ENCODE measurements at places on chromosomes 2 and 18.

DNA sequence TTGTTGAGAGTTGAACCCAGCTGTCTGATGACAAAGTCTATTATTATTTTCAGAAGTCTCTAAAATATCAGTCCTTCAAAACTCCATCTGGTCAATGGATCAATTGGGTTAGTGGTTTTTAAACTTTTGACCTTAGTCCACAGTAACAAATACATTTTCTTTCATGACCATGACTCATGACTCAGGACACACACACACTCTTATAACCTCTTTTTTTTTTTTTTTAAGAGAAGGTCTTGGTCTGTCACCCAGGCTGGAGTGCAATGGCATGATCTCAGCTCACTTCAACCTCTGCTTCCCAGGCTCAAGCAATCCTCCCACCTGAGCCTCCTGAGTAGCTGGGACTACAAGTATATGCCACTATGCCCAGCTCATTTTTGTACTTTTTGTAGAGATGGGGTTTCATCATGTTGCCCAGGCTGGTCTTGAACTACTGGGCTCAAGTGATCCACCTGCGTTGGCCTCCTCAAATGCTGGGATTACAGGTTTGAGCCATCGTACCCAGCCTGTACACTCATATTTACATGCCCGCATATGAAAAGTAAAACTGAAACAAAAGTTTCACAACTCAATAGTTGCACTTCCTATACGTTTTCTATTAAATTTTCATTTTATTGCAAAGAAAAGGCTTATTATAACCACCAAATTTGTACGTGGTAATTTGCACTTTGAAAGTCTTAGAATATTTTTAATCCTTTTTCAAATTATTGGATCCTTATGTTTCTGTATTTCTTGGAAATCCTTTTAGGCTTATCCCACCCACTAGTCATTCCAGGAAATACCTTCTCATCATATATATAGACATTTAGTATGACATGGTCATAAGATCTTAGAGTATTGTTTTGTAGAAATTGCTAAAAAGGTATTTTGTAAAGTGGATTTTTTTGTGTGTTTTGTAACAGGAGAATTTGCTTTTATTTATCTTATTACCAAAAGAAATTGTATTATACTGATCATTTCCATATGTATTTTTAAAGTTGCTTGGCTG, 199.0 kb downstream of the LPIN1 start:
- no peak for DNase-seq

DNA sequence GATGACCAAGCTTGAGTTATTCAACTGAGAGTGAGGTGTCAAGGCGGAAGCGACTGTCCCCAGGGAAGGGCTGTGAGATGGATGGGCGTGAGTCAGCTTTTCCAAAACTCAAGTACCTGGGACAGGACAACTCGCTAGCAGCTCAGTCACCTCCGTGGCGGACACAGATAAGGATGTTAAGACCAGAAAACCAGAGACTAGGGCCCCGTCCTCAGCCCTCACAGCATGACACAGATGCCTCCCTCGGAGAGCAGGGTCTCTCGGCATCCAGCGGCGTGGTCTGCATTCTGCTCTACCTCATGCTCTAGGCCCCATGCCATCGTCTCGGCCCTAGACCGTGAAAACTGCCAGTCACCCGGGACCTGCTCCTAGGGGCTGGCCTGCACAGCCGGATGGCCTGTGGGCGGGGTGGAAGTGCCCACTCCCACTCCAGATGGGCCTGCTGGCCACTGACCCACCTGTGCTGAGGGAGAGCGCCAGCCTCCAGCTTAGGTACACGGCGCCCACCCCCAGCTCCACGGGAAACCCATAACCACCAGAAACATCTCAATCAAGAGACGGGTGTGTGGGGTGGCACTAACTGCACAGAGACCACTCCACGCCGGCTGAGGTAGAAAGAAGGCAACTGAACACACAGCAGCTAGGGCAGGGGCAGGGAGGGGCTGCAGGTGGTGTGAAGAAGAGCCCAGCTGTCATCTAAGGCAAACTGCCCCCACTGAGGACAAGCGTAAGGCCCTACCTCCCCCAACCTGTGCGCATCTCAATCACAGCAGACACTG, 39.8 kb downstream of the ANO7 start:
- no peak for DNase-seq

- no peak for DNase-seq
These were observed 180.4 kb downstream of the TWIST2 start for GRCh38 chr2:239028253-239028619.

DNA sequence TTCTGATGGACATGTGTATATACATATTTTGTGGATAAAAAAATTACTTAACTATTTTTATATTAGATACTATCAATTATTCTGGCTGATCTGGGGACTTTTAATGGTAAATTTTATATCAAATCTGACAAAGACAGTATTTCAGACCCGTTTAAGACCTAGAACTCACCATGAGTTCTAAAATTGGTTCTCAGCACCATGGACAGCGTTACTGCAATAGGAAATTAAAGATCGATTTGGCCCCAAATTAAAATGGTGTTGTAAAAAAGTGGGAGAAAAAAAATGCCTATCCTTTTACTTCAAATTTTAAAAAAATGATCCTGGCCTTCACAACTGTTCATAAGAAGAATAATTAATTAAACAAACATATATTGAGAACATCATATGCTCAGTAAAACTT, 919 bp upstream of the SCN2A start:
- DNase-seq, result peak; percentile 42

DNA sequence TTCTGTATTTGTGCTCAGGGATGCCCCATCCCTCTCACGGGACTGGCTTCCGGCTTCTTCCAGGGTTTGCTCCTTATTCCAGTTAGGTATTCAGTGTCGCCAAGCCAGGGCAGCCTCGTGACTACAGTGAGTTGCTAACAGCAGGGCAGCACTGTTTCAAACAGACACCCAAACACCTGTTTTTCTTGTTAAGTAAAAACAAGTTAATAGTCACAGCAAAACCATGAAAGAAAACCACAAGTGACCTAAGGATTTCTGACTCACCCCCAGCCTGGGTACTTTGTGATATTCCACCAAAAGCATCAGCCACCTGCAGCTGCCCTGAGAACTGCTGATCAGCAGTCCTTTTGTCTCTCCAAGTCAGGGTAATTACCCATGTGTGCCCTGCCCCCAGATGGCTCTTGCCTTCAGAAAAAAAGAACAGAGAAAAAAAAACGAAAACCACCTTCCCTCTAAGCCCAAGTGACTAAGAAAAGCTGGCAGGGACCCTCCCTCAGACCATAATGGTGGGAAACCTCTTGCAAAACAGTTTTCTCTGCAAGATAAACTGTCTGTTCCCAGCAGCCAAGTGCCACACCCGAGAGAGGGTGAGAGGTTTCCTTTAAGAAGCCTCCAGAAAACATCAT, 178.2 kb downstream of the ANAPC1 start:
- DNase-seq, result peak; percentile 58

- no peak for DNase-seq
These were observed 42.0 kb upstream of the STK17B start for GRCh38 chr2:196213252-196213980.

- peak; percentile 28 for DNase-seq
These were observed 39.7 kb downstream of the L3MBTL4 start for GRCh38 chr18:6374935-6375529.

GRCh38 chr2:64230540-64230939, 86.3 kb upstream of the PELI1 start:
- no peak for DNase-seq

GRCh38 chr2:152114366-152114765, 15.5 kb upstream of the CACNB4 start:
- no peak for DNase-seq

DNA sequence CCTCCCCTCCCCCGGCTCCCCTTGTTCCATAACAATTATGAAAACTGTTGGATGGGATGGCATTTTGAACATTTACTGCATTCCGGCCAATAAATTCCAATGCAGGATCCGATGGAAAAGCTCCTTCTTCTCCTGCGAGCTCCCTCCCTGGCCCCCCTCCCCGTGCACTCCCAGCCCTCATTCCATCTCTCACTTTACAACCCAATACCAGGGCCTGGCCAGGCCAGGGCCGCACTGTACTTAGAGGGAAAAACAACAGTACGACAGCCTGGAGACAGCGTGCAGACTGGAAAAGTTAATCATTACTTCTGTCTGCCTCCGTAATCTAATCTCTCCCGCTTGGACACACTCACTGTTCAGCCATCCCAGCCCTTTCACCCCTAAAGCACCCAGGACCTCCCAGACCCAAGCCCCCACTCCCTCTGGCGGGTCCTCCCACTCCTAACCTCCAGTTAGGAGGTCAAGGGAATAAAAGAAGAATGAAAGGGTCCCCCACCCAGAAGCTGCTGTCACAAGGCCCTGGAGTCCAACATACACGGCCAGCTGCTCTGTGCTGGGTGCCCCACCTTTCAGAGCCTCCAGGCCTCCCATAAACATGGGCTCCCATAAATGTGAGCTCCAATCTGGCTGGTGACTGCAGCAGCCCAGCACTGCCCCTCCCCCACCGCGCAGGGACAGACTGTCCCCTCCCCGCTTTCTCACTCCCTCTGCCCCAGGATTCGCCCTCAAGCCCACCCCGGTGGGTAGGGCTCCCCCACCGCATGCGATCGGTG, 20.6 kb downstream of the SMAD7 start:
- peak; percentile 90 for DNase-seq

DNA sequence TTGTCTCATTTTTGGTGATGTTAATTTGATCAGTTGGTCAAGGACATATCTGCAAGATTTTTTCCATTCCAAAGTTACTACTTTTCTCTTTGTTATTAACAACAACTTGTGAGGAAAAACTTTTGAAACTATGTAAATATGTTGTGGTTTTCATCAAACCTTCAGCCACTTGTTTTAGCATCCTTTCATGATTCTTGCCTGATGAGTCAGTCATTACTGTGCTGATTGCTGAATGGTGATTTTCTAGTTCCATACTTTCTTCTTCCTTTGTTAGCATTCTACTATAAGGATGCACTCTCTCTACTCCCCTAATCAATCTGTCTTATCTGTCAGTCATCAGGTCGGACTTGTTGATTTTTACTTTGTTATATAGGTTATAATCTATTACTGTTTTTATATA, 10.9 kb downstream of the TMEM87B start:
- no peak for DNase-seq

- no peak for DNase-seq
These were observed 156.9 kb downstream of the PRKCE start for GRCh38 chr2:45808294-45808800.

DNA sequence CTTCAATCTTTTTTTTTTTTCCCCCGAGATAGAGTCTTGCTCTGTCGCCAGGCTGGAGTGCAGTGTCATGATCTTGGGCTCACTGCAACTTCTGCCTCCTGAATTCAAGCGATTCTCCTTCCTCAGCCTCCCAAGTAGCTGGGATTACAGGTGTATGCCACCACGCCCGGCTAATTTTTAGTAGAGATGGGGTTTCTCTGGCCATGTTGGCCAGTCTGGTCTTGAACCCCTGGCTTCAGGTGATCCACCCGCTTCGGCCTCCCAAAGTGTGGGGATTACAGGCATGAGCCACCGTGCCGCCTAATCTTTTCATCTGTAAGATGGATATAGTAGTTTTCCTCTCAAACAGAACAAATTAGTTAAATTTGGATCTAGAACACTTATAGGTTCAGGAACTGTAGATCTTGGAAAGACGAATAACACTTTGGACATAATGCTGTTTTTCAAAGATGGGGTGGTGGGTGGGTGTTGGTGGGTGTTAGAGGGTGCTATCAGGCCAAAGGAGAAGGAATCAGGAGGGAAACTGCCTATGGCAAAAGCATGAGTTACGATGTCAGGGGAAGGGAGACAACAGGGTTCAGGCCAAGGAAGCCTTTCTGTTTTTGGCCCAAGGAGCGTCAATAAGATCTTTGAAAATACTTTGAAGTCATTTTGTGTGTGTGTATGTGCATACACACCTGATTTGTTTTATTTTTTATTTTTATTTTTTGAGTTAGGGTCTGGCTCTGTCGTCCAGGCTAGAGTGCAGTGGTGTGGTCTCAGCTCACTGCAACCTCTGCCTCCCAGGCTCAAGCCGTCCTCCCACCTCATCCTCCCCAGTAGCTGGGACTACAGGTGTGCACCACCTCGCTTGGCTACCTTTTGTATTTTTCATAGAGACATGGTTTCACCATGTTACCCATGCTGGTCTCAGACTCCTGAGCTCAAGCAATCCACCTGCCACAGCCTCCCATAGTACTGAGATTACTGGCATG, 6.8 kb downstream of the RPL37A start:
- no peak for DNase-seq

GRCh38 chr2:55150834-55151233, 81.3 kb downstream of the CLHC1 start:
- DNase-seq, result no peak

DNA sequence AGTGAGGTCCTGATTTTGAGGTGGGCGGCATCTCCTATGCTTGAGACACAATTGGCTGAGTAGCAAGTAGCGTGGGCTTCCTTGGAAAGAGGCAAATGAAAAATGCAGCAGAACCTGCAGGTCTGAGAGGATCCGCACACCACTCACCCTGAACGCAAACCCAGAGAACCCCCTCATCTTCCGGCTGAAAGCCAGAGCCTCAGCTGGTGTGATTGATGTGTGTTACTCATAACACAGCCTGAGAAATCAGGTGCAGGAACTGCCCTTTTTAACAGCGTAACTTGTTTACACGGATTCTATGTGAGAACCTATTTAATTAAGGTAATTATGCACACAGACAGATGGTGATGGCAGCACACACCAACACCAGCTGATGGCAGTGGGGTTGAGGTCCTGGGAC, 123.4 kb downstream of the MRO start:
- DNase-seq, result no peak

DNA sequence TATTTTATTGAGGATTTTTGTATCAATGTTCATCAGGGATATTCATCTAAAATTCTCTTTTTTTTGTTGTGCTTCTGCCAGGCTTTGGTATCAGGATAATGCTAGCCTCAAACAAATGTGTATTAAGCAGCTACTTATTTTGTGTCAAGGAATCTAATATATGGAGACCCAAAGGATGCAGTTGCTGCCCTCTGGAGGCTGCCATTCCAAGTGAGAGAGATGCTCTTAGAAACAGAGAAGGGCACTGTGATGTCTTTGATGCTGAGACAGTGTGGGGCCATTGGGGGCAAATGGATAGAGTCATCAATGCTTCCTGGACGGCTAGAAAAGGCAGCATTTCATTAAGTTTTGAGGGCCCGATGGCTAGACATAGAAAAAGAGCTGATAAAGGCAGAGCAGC, 292.6 kb downstream of the SETBP1 start:
- DNase-seq, result no peak

- DNase-seq, result no peak
These were observed 394.2 kb downstream of the ZEB2 start for GRCh38 chr2:144125751-144126150.

GRCh38 chr2:142100970-142101369, 29.8 kb downstream of the LRP1B start:
- no peak for DNase-seq

- no peak for DNase-seq
These were observed 36.6 kb downstream of the KCNS3 start for GRCh38 chr2:17915099-17915498.

GRCh38 chr2:197803033-197803444, 1.4 kb upstream of the PLCL1 start:
- DNase-seq, result peak; percentile 69

- DNase-seq, result no peak
These were observed 314.4 kb downstream of the ALK start for GRCh38 chr2:29607038-29607420.

All from hepatocyte (in vitro differentiated cells).